Activated T-helper 1 cell treated with anti-CD3 and anti-CD28 coated beads, Interleukin-12 subunit alpha, Interleukin-12 subunit beta, Interleukin-2, Interleukin-4 antibody, amounts not matched to agents 30 ng/mL and 10 ng/mL and 1 ng/mL, durations not matched to agents 14 hours and 24 hours and 36 hours (primary cell): ENCODE measurements at places on chromosomes 13 and 19.
A peak's percentile ranks its signal among the peaks of the same experiment; 100 is the strongest.

DNA sequence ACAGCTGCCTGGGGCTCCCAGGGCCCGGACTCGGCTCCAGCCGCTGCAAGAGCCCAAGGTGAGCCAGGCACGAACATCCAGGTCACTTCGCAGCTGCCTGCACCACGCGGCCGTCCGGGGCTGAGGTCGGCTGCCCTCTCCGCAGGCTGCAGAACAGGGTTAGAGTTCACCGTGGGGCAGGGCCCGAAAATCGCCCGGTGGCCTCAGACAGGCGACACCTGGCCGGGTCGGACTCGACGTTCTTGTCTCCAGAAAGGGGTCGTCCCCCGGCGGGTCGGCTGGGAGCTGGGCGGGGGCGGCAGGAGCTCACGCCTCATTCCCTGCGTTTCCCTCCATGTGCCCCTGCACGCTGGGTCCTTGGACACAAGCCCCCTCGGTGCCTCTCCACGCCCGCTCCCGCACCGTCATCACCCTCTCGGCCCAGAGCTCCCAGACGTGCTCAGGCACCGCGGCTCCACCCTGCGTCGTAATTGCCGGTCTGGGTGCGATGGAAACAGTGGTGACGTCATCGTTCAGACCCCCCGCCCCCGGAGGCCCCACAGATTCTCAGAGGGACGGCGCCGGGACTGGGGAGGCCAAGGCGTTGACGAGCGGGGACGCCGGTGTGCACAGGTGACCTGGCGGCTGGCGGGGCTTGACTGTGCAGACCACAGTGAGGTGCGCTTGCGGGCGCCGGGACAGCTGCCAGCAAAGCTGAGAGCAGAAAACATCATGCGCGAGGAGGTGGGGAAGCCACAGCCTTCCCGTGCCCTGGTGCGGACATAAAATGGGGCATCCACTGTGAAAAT is 4.0 kb upstream of the GRIN3B start:
- DNase-seq, result peak; percentile 69

- DNase-seq, result no peak
Observed at GRCh38 chr13:30065181-30065580, 214.8 kb upstream of the UBL3 start.

DNA sequence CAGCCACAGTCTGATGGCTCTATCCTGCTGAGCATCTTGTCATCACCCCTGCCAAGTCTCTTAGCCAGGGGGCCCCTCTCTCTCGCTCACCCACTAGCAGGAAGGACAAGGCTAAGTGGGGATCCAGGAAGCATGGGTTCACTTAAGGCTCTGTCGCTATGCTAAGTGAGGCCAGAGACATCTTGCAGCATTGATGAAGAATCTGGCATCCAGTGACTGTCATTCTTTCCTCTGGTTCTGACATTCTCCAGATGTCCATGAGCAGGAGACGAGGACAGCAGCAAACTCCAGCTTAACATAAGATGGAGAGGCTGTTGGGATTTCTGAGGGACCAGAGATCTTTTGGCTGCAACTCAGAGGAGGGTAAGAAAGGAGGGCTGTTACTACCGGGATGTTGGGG is 230.2 kb downstream of the TSHZ3 start:
- DNase-seq, result no peak

- DNase-seq, result no peak
Observed at GRCh38 chr13:50126263-50126992, 111.2 kb downstream of the KCNRG start.

DNA sequence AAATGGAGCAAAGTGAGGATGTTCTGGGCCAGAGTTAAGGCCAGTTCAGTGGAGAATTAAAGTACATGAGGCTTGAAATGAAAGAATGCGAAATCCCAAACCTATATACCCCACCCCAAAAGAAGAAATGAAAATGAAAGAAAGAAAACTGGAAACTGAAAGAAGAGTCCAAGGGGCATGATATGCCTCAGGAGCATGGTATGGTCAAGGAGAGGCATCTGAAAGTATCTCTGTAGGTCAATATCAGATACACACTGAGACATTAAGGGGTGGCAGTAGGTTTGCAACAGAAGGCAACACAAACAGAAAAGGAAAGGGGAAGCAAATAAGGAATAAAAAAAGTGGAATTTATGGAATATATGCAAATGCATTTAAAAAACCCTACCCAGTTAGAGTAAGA is 166.5 kb downstream of the COG6 start:
- DNase-seq, result no peak

DNA sequence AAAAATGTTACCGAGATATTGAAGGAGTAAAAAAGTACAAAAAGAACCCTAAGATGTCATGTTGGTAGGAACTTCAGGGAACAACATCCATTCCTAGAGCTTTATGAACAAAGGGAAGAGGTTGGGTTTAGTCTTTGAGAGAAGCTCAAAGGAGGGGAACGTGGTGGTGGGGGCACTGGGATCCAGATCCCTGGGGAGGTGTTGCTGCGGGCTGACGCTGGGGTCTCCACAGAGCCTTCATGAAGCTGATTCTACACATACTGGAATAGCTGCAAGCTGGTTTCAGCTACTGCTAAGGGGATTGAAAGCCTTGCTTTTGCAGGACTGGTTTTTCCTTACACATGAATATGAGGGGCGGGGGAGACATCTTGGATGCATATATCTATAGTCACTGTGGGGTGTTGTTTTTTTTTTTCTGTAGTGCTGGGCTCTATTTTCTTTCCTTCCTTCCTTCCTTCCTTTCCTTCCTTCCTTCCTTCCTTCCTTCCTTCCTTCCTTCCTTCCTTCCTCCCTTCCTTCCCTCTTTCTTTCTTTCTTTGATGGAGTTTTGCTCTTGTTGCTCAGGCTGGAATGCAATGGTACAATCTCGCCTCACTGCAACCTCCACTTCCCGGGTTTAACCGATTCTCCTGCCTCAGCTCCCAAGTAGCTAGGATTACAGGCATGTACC is 6.5 kb upstream of the MZF1 start:
- no peak for DNase-seq

DNA sequence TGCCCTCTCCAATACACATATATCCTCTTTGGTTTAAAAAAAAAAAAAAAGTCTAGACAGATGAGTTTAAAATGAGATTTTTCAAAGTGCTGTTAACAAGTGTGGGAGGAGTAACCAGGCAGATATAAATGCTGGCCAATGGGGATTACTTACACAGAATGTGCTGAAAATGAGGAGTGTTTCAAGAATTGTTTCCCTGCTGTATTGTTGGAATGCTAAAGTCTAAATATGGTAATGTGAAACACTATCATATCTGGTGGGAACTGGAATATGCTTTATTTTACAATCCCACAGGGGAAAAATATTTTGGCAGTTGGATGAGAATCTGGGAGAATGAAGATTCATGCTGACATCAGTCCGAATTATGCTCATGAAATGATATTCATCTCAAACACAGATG is 250.7 kb downstream of the DCT start:
- DNase-seq, result no peak

GRCh38 chr19:39795001-39795400 is 16.3 kb downstream of the LEUTX start:
- no peak for DNase-seq

DNA sequence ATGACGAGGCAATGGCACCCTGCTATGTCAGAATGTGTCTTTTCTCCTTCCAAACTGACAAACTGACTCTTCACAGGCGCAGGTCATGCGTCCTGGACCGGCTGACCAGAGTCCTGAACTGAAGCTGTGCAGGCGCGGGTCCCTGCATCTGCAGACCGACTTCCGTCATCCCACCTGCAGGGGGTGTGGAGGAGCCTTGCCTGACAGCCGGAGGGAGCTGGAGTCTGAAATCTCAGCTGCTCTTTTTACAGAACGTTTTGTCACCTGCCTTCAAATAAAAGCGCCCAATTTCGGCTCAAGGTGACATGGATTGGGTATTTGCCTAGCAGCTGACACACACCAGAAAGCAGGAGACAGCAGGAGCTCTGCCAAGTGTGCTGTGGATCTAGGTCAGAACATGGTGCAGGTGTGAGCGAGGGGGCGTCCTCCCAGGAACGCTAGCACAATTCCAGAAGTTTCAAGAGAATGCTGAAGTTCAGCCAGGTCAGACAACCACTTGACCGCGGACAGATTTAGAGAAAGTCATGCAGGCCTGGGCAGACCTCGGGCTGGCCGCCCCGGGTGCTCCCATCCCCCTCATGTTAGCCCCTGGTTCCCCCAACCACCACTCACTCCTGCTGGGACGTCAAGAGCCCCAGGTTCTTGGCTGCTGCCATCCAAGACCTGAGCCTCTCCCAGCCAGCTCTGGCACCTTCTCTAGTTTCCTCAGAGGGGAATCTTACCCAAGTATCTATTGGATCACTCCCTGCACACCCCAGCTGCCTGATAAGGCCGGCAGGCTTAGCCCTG is 32.8 kb downstream of the ELL start:
- DNase-seq, result no peak

DNA sequence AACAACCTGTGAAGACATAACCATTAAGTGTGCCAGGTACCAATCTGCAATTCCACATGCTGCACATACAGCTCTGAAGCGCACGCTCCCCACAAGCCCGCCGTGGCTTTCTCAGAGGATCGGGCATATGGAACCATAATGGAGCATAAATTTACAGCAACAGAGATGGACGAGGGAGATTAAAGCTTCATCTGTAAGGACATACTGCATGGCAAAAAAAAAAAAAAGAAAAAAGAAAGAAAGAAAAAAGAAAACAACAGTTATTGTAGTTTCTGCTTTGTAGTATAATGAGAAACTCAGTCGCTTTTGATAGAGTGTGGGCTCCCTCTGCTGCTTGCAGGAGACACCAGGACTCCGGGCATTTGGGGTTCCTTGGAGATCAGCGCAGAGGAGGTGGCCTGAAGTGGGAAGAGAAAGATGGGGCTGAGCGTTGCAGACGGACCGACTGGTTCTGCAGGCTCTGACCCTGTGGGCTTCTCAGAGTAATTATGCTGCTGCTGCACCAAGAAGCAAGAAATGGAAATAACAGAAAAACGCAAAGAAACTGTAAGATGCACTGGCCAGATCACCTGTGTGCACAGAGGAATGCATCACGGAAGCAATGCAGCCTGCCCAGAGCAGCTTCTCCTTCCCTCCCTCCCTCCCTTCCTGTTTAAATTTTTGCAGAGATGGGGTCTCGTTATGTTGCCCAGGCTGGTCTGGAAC is 10.8 kb upstream of the PDCD5 start:
- no peak for DNase-seq

GRCh38 chr13:112996671-112997091 is 27.7 kb downstream of the MCF2L start:
- DNase-seq, result no peak

DNA sequence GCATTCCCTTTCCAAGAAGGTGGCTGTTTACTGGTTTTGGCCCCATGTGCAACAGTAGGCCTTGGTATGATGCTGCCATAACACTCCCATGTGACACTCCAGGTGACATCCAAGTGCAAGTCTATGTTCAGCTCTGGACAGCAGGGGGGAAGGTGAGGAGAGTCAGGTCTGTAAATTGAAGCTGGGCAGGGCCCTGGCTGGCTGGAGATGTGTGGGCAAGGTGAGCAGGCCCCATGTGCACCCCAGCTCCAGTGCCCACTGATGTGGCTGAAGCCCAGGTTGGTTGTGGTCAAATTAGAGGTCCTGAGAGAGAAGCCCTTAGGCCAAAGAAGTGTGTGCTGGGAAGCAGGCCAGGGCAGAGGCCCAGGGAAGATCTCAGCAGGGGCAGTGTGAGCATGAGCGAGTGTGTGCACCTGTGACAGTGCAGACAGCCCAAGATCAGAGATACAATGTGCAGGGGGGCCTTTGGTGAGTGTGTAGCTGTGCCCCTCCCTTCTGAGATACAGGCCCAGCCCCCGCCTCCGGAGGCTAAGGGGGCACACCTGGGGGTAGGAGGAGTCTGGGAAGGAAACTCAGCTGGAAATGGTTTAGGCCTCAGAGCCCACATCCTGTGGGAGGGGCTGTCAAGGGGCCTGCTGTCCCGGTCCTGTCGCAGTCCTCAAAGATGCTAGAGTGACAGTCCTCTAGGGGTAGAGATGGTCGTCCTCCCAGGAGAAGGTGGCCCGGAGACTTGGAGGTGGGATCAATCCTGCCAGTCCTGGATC is 18.6 kb downstream of the DEDD2 start:
- DNase-seq, result peak; percentile 81

DNA sequence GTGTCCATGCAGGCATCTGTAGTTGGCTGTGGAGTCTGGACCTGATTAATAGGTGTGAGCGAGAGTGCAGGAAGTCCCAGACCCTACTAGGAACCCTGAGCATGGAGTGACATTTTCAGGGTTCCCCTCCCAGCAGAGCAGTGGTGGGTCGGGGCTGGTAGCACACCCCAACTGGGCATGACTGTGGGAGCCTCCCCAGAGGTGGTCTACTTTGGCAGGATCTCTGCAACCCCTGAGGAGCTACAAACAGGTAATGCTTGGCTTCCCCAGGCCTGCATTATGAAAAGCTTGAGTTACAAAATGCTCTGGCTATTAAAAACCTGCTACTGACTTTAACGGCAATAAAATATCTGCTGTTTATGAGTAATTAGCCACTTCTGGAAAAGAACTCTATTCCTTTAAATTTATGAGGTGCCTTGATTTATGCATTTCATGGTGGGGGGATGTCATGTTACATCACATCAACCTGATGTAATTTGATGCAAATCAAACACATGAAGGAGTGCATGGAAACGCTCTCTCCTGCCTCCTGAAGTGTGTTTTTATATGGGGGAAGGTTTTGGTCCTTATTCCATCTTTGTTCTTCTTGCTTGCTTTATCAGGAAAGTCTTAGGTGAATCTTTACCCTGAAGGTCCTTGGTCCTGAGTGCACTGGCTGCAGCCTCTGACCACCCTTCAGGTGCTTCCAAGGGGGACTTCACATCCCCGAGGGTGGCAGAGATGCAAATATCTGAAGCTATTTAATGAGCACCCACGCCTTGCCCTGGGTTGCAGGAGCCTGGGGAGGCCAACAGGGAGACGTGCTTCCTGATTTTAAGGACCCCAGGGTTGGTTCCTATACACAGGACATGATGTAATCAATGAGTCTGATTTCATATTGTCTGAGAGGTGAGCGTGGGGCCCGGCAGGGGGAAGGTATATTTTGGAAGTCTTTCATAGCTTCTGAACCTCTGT is 54.0 kb downstream of the ZNF536 start:
- no peak for DNase-seq

DNA sequence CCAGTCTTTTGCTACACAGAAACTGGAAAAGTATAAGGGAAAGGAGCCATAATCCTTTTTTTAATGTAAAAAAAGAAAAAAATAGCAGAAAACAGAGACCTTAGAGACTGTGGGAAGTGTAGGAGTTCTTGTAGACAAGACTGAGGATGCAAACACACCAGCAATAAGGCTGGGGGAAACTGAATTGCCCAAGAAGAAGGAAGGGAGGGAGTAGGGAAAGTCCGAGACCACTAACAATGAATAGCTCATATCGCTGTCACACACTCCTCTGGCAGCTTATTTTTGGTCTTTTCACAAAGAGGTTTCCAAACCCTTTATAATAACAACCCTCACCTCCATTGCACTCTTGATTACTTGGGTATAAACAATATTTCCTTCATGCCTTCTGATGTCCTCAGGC is 952.0 kb downstream of the SLITRK5 start:
- no peak for DNase-seq

- DNase-seq, result no peak
Observed at GRCh38 chr19:4077007-4077374, 10.3 kb upstream of the ZBTB7A start.

- no peak for DNase-seq
Observed at GRCh38 chr13:25744178-25744577, 307.6 kb downstream of the SHISA2 start.
